Temporal lobe (tissue), 4 donors: ENCODE measurements at places on chromosomes 2 and 18. TPM values are rescaled to one million over a fixed set of nuclear protein-coding genes. Genes with fewer than 3 reads are reported as not detected.

L3MBTL4 gene
- total RNA-seq, result 19.7 TPM

AQP12B gene
- not detected for total RNA-seq

TYW5 gene
- total RNA-seq, result 10.8 TPM

CLEC4F gene
- not detected for total RNA-seq

ALPI gene
- not detected for total RNA-seq

UGT1A4 gene
- total RNA-seq, result not detected

ANXA4 gene
- 4.4 TPM for total RNA-seq

IL1RN gene
- total RNA-seq, result not detected

DCDC2C gene
- 0.49 TPM for total RNA-seq

C2orf78 gene
- not detected for total RNA-seq

IL37 gene
- not detected for total RNA-seq

NCKAP5 gene
- 9.3 TPM for total RNA-seq

MEP1B gene
- total RNA-seq, result under 0.01 TPM
